Purkinje cell (primary cell): ENCODE measurements at places on chromosomes 11 and 22. TPM values are rescaled to one million over a fixed set of nuclear protein-coding genes. Genes with fewer than 3 reads are reported as not detected.

The SULT4A1 gene
- 49.2 and 54.1 TPM in 2 replicates for polyA plus RNA-seq

The OR5AL1 gene
- not detected in 2 replicates for polyA plus RNA-seq

The ATM gene
- polyA plus RNA-seq, result 34.4 and 40.7 TPM in 2 replicates

The C11orf65 gene
- 1.8 and 2.8 TPM in 2 replicates for polyA plus RNA-seq

The NTM gene
- polyA plus RNA-seq, result 204 and 320 TPM in 2 replicates

The H19 gene
- not detected in 2 replicates for polyA plus RNA-seq

The GSTT2B gene
- 5.1 TPM in 1 of 2 replicates, not detected in the other for polyA plus RNA-seq

The SCN4B gene
- polyA plus RNA-seq, result 5.4 and 7.2 TPM in 2 replicates

The CECR2 gene
- 0.11 and 0.75 TPM in 2 replicates for polyA plus RNA-seq

The TAGLN gene
- polyA plus RNA-seq, result 4.3 and 7.1 TPM in 2 replicates

The CYTH4 gene
- polyA plus RNA-seq, result not detected in 2 replicates

The OSBP2 gene
- polyA plus RNA-seq, result 9.6 and 13.5 TPM in 2 replicates

The CLMP gene
- polyA plus RNA-seq, result 103 and 147 TPM in 2 replicates

The ALDH3B1 gene
- 0.11 TPM in 1 of 2 replicates, not detected in the other for polyA plus RNA-seq

The IGLL5 gene
- not detected in 2 replicates for polyA plus RNA-seq

The MMP12 gene
- not detected in 2 replicates for polyA plus RNA-seq

The KRTAP5-7 gene
- 2.5 TPM in 1 of 2 replicates, not detected in the other for polyA plus RNA-seq

The RAG1 gene
- polyA plus RNA-seq, result not detected in 2 replicates

The SCGB1C1 gene
- polyA plus RNA-seq, result not detected in 2 replicates

The MMP7 gene
- not detected in 2 replicates for polyA plus RNA-seq

The FGF3 gene
- polyA plus RNA-seq, result not detected in 2 replicates

The INS gene
- not detected in 2 replicates for polyA plus RNA-seq

The IGLL1 gene
- not detected in 2 replicates for polyA plus RNA-seq

The NUP98 gene
- polyA plus RNA-seq, result 4.9 and 8.1 TPM in 2 replicates

The GUCY1A2 gene
- polyA plus RNA-seq, result 10.8 and 12.6 TPM in 2 replicates

The ENTHD1 gene
- not detected in 2 replicates for polyA plus RNA-seq

The MYO7A gene
- polyA plus RNA-seq, result not detected in 2 replicates
